ENCODE measurements at places on chromosomes 3 and 15. TPM values are rescaled to one million over a fixed set of nuclear protein-coding genes. Genes with fewer than 3 reads are reported as not detected.

DNA sequence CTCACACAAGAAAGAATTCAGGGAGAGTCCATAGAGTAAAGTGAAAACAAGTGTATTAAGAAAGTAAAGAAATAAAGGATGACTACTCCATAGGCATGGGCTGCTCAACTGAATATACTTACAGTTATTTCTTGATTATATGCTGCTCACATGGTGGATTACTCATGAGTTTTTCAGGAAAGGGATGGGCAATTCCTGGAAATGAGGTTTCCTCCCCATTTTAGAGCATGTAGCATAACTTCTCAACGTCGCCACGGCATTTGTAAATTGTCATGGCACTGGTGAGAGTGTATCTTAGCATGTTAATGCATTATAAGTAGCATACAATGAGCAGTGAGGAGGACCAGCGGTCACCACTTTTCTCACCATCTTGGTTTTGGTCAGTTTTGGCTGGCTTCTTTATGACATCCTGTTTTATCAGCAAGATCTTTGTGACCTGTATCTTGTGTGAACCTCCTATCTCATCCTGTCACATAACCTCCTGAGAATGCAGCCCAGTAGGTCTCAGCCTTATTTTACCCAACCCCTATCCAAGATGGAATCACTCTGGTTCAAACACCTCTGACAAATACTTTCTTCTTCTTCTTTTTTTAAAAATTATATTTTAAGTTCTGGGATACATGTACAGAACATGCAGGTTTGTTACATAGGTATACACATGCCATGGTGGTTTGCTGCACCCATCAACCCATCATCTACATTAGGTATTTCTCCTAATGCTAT is 849.7 kb downstream of the TBL1XR1 start:
- no peak for DNase-seq

- peak; percentile 45 for DNase-seq
Observed at GRCh38 chr15:58932710-58933280, 684 bp downstream of the SLTM start.

AGBL1 gene
- total RNA-seq: not detected

GRCh38 chr3:171407759-171408158 is 52.4 kb downstream of the TNIK start:
- DNase-seq: peak; percentile 32

DNA sequence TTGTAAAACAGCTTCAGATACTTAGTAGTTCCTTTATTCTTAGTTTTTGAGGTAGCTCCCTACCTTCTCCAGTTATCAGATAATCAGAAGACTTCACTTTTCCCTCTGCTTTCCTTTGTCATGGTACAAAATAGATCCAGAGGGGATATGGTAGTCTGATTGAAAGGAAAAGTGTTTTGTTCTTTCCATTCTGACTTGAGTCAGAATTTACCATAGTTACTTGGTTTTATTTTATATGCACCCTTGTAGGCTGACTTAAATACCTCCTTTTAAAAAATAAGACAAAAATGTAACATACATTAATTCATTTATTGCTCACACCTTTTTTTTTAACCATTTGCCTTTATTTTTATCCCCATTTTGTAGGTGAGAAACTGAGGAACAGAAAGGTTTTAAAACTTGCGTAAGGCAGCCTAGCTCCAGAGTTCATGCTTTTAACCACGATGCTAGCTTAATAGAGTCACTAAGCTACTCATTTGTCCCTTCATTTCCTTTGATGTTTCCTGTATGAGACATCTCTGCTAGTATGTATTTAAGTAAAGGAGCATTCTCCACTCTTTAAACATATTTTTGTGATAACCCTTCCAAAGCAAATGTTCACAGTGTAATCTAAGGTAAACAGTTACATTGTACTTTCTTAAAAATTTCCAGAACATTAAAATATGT is 187.5 kb downstream of the KLHL25 start:
- DNase-seq: no peak

CFAP20DC gene
- 3.5 TPM for total RNA-seq

Measured in K562 (cell line).